Hair follicle dermal papilla cell (primary cell): ENCODE measurements at places on chromosomes 13 and 19. TPM values are rescaled to one million over a fixed set of nuclear protein-coding genes. Genes with fewer than 3 reads are reported as not detected.

The ZNF136 gene
- 11.3 and 12.2 TPM in 2 replicates for total RNA-seq

The ZNF460 gene
- 98.8 and 131 TPM in 2 replicates for total RNA-seq

The PRDX2 gene
- total RNA-seq, result 140 TPM in 2 replicates

The ETV2 gene
- 0.65 TPM in 1 of 2 replicates, not detected in the other for total RNA-seq

The ZNF579 gene
- 8.9 and 9.4 TPM in 2 replicates for total RNA-seq

The ERICH4 gene
- total RNA-seq, result not detected in 2 replicates

The RASIP1 gene
- total RNA-seq, result 0.32 and 0.36 TPM in 2 replicates

The PEAK3 gene
- under 0.01 TPM in 1 of 2 replicates, not detected in the other for total RNA-seq

The ZNF224 gene
- total RNA-seq, result 32.1 and 38.9 TPM in 2 replicates

The CGB3 gene
- not detected in 2 replicates for total RNA-seq

The NKPD1 gene
- total RNA-seq, result not detected in 2 replicates

The ZNF470 gene
- 6.0 and 7.3 TPM in 2 replicates for total RNA-seq

The CD37 gene
- total RNA-seq, result not detected in 2 replicates

The ZNF567 gene
- 6.8 and 8.8 TPM in 2 replicates for total RNA-seq

The USHBP1 gene
- not detected in 2 replicates for total RNA-seq

The PGLYRP1 gene
- total RNA-seq, result not detected in 2 replicates

The ACTL9 gene
- not detected in 2 replicates for total RNA-seq

The GRK1 gene
- total RNA-seq, result not detected in 2 replicates

The CASP14 gene
- total RNA-seq, result 0.12 TPM in 1 of 2 replicates, not detected in the other
